Myometrial cell (primary cell): ENCODE measurements at places on chromosomes 2 and 18. TPM values are rescaled to one million over a fixed set of nuclear protein-coding genes. Genes with fewer than 3 reads are reported as not detected.

WDR75 gene
- 40.9 and 46.6 TPM in 2 replicates for total RNA-seq

SCYGR5 gene
- not detected in 2 replicates for total RNA-seq

FAM110C gene
- not detected in 2 replicates for total RNA-seq

OXER1 gene
- not detected in 2 replicates for total RNA-seq

LRRFIP1 gene
- total RNA-seq: 64.3 and 70.9 TPM in 2 replicates

CAD gene
- 41.5 and 65.4 TPM in 2 replicates for total RNA-seq

STRADB gene
- 67.2 and 86.5 TPM in 2 replicates for total RNA-seq

TEX44 gene
- total RNA-seq: not detected in 2 replicates

STPG4 gene
- 1.2 TPM in 1 of 2 replicates, not detected in the other for total RNA-seq

GAREM1 gene
- 0.89 and 1.7 TPM in 2 replicates for total RNA-seq

PARD3B gene
- total RNA-seq: 6.0 and 7.5 TPM in 2 replicates

CPLX4 gene
- total RNA-seq: not detected in 2 replicates

TUBB8B gene
- not detected in 2 replicates for total RNA-seq

CASP8 gene
- 15.6 and 27.6 TPM in 2 replicates for total RNA-seq

DSC2 gene
- not detected in 2 replicates for total RNA-seq

FMNL2 gene
- total RNA-seq: 12.7 and 12.9 TPM in 2 replicates

ZNF385B gene
- total RNA-seq: not detected in 2 replicates

MC5R gene
- total RNA-seq: not detected in 2 replicates

RIT2 gene
- not detected in 2 replicates for total RNA-seq

SCN9A gene
- 15.0 and 15.2 TPM in 2 replicates for total RNA-seq

CDC42EP3 gene
- 28.5 and 30.7 TPM in 2 replicates for total RNA-seq

HOXD13 gene
- total RNA-seq: 0.29 and 0.53 TPM in 2 replicates

RAMP1 gene
- 259 and 297 TPM in 2 replicates for total RNA-seq

GRHL1 gene
- total RNA-seq: under 0.01 TPM in 1 of 2 replicates, not detected in the other

PSMG2 gene
- 97.2 and 104 TPM in 2 replicates for total RNA-seq

NMUR1 gene
- total RNA-seq: not detected in 2 replicates

LDLRAD4 gene
- not detected in 2 replicates for total RNA-seq

ANTXR1 gene
- total RNA-seq: 43.8 and 45.2 TPM in 2 replicates

NYAP2 gene
- not detected in 2 replicates for total RNA-seq

RNF144A gene
- 8.5 and 10.7 TPM in 2 replicates for total RNA-seq

DSG2 gene
- 9.8 and 15.6 TPM in 2 replicates for total RNA-seq

OSBPL6 gene
- total RNA-seq: 7.4 and 7.8 TPM in 2 replicates

EPB41L3 gene
- total RNA-seq: not detected in 2 replicates

RTP5 gene
- total RNA-seq: not detected in 2 replicates

RESP18 gene
- not detected in 2 replicates for total RNA-seq
